ENCODE measurements at places on chromosomes 11 and 22.

GRCh38 chr11:3380706-3381545 is 2.0 kb upstream of the ZNF195 start:
- DNase-seq = no peak

- no peak for DNase-seq
These were observed 5.0 kb upstream of the PTPMT1 start for GRCh38 chr11:47560426-47560825.

DNA sequence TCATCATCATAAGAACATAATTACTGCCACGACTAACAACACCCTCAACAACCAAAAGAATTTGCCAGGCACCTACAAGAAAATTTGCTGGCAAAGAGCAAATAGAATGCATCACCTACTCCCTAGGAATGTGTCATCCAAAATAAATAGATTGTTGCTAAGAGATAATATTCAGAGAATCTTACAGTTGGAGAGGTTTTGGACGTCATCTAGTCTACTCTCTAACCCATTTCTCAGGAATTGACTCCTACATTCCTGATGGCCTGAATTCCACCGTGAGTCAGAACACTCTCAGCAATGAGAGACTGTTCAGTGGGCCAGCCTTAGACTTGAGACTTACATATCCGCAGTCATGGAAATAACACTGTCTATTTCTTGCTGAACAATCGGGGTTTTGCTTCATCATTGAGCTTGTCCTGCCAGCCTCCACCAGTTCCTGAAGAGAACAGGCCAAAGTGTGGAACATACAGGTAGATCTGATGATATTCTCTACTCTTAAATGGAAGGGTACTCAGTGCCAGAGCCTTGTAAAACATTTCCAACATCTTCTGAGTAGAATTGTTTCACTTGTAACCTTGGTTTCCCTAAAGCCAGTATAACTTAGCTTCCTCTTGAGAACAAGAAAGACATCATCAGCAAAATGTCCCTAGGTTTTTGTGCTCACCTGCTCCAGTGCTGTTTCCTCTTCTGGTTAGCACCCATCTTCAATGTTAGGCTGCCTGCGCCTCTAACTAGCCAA is 8.3 kb downstream of the KIRREL3 start:
- DNase-seq = no peak

DNA sequence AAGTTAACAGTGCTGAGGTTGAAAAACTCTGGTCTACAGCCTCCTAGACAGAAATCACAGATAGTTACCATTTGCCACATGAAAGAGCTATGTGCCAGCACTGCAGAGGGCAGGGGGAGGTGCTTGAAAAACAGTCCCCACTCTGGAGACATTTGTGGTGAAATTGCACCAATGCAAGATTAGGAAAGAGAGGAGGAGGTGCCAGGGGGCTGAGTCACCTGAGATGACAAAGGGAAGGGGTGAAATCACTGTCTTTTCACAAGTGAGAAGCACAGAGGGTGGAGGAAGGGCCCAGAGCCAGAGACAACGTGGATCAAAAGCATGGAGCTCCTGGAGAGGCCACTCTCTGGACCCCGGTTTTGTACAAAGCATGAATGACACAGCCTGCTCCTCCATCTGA is 196.3 kb downstream of the BUD13 start:
- no peak for DNase-seq

- DNase-seq = no peak
These were observed 48.8 kb downstream of the ENDOD1 start for GRCh38 chr11:95138448-95138847.
